ENCODE measurements at places on chromosomes 6 and 20.

GRCh38 chr6:139251045-139251690 lies 40.6 kb downstream of the TXLNB start:
- DNase-seq: no peak

DNA sequence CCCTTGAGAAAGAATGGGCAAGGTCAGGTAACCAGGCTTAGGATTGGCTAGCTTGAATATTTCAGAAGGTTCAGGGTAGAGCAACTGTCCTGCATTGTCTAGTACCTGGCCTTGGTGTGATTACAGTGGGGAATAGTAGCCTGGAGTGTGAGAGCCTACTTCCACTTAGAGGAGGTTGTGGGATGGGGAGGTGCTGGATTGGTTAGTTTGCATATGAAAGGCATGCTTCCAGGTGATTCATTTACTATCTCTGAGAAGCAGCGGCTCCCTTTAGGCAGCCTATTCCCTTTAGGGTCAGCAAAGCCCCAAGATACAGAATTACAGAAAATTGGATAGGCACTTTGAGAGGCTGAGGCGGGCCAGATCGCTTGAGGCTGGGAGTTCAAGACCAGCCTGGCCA lies 25.0 kb upstream of the SCGN start:
- DNase-seq: no peak

- no peak for DNase-seq
These were observed 249.4 kb downstream of the ATXN1 start for GRCh38 chr6:16511723-16512489.

DNA sequence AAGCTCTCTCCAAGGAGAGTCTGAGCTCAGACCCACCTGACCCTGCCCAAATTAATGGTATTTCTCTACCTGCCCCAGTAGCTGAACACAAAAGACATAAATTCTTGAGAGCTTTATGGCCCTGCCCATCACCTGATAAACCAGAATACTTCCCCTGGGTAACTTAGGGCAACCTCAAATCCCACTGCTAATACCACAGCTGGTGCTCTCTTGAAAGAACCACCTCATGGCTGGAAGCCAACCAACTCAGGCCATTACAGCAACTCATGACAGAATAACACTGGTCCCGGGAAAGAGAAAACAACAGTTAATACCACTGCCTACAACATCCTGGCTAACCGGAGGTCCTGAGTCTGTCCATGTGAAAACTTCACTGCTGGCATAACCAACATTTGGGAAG lies 328.6 kb downstream of the NKAIN2 start:
- DNase-seq: no peak

- no peak for DNase-seq
These were observed 21.5 kb upstream of the GTSF1L start for GRCh38 chr20:43748274-43748673.

- DNase-seq: no peak
These were observed 75.3 kb downstream of the SOBP start for GRCh38 chr6:107565165-107565723.

DNA sequence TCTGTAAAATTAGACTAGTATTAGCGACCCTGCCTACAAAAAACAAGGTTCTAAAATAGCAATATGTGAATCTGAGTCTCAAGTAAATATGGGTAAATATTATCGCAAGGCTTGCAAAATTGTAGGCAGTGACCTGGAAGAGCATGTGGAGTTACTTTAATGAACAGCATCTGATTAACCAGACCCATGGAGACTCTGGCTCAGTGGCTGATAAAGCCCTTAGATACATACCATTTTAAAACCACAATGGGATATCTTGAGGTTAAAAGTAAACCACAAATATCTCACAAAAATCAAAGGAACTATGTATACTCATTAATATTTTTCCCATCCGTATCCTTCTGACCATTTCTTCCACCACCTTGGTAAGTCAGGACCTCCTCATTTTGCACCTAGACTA lies 187.0 kb downstream of the MTFR2 start:
- no peak for DNase-seq

- DNase-seq: no peak
These were observed 33.2 kb upstream of the ADGRF5 start for GRCh38 chr6:46954837-46955451.

DNA sequence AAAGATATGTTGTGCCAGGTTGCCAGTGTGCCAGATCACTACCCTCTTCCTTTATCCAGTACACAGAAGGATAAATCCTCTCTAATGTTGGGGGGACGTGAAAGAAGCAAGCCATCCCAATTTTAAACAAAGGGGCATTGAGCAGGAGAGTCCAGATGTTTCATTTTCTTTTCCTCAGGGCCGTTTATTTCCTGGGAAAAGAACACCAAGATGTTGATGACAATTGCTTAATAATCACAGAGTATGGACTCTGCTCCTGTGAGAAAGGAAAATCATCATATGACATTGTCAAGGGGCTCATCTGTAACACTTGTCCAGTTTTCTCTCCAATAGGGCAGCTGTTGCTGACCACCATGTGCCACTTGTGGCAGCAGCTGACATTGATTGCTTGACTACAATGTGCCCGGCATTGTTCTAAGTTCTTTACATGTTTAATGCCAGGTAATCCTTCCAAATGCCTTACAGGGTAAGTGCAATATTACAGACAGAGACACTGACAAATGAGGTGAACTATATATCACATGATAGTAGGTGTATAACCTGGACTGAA lies 161.4 kb downstream of the CD109 start:
- DNase-seq: no peak

DNA sequence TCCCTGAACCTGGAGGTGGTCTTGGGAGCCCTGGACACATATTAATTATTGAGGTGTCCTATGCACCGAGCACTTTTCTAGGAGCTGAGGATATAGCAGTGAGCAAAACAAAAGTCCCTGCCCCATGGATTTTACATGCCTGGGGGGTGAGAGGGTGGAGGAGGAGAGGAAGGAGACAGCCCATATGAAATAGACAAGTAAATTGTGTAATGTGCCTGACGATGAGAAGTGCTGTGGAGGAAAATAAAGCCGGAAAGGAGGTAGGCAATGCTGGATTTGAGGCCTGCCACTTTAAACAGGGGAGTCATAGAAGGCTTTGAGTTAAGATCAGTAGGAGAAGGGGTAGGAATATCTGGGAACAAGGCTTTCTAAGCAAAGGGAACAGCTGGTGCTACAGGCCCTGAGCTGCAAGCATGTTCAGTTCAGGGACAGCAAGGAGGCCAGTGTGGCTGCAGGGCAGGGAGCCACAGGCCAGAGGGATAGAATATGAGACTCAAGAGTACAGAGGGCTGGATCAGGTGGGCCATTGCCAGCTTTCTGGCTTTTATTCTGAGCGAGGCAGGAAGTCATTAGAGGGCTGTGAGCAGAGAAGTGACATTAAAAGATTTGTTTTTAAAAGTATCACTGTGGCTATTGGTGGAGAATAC lies 19.1 kb upstream of the MYLIP start:
- DNase-seq: no peak

GRCh38 chr20:53513489-53514298 lies 79.9 kb downstream of the ZNF217 start:
- DNase-seq: no peak

DNA sequence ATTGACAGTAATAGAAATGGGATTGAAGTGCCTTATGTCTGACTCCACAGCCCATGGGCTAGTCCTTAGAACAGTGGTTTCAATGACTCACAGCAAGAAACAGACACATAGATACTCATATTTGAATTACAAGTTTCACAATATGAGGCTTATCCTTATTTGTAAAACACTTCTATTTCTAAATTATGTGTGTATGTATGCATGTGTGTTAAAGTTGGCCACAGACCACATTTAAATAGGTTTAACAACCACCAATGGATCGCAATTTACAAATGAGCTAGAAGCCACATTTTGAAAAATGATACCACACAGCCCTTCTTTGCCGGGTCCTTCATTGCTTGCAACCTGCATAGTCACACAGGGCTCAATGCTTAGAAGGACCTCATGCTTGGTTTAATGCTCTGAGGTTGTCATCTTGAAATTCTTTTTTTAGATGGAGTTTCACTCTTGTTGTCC lies 157.8 kb upstream of the PREP start:
- no peak for DNase-seq

GRCh38 chr6:33983109-33983716 lies 162.7 kb downstream of the GRM4 start:
- no peak for DNase-seq

DNA sequence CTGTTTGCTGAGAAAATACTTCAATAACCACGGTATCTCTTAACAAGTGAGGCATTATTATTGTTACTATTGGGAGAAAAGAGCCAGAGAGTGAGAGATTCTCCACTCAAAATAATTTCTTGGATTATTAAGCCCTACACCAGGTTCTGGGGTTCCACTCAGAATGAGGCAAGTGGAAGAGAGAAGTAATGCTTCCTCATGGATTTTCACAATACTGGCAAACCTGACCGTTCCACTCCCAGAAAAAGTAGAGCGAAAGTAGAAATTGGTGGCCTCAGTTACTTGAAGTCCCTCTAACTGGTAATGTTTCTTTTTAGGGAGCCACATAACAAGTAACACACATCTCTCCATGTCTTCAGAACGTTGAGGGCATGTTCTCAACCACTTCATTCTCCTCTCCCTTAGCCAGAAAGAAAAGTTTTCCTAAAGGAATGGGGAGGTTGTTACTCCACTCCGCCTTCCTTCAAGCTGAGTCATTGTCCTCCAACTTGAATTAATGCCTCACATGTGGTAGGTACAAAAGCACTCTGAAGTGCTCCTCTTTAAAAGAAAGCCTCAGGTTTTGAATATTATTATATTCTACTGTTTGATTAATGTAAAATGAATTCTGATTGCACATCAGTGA lies 1.9 kb downstream of the BAG2 start:
- DNase-seq: no peak

Data from stimulated activated CD8-positive, alpha-beta memory T cell treated with anti-CD3 and anti-CD28 coated beads, Interleukin-4, amount 100 ng/mL, for 1 hour (primary cell).